ENCODE measurements at places on chromosomes 6 and 20.

DNA sequence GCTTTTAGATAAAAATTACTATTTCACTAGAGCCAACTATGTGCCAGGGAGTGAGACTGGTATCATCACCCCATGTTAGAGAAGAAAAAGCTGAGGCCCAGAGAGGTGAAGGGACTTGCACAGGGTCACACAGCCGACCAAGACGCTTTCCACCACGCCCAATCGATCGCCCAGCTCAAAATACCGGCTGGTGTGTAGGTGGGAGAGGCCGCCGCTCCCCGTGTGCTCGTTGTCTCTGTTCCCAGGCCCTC is 253 bp upstream of the SNPH start:
- no peak for DNase-seq

DNA sequence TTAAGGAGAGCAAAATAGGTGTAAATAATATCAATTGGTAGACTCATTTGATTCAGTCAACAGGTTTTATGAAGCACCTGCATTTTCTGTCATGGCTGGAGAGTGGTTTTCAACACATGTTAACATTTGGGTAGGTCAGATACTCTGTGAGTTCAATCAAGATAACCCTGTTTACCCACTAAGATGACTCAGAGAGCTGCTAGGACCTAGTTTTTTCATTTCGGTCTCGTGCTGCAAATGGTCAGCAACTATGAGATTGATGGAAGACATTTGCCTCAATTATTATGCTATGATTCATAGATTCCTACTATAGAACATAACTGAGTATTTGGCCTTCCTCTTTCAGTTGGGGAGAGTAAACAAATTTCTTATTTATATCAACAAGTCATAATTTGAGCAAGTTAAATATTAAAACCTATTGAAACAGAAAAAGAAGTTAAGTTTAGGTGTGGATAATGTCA is 391.4 kb upstream of the CITED2 start:
- no peak for DNase-seq

- no peak for DNase-seq
These were observed 641 bp downstream of the SF3B5 start for GRCh38 chr6:144094731-144095133.

DNA sequence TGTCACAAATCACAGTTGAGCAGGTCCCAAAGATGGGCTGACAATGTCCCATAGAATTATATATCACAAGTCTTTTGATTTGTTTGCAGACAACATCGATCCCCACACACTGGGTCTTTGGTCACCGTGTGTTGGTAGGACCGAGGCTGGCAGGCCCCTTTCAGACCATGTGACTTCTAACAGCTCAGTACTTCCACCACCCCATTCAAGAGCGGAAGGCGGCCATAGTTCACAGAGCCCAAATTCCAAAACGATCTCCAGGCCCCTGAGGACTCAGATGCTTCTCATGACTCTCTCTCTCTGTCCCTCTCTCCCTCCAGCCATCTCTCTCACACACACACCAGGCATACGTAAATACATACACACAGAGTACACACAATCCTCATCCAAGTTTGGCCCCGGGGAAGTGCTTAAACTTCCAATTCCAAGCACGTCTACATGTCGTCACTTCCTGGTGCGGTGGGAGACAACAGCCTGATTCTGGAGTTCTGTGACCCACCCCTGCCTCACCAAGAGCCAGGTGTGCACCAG is 155.9 kb upstream of the INSM1 start:
- DNase-seq, result peak; percentile 54

DNA sequence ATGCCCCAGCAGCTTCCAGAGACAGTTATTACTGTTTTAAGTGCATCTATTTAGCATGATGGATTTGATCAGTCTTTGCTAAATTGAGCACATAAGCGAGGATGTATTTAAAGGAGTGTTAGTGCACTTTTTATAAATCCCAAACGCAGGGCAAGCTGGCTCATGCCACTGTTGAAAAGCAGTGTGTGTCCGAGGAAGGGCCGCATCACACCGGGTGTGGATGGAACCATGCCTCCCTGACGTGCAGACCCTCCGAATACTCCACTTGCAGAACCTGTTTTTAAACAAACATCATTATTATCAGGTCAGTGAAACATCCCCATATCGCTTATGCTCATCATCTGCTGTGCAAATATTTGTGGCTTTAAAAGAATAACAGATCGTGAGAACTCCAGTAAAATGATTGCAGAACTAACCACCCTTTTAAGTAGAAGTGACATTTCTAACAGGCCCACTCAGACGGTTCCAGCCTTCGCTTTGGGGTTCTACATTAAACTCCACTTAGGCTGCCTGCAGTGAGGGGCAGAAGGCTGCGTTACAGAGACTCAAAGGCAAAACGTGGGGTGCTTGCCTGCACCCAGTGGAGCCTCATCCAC is 190.1 kb downstream of the CDH4 start:
- DNase-seq, result peak; percentile 45

GRCh38 chr20:63100174-63100925 is 93.6 kb upstream of the BHLHE23 start:
- no peak for DNase-seq

- no peak for DNase-seq
These were observed 9.0 kb downstream of the UQCC2 start for GRCh38 chr6:33702345-33702977.

- DNase-seq, result no peak
These were observed 11.8 kb downstream of the HTR1B start for GRCh38 chr6:77451466-77451865.

- no peak for DNase-seq
These were observed 35.2 kb downstream of the BMP6 start for GRCh38 chr6:7761051-7761450.

- DNase-seq, result no peak
These were observed 258.6 kb downstream of the CBLN4 start for GRCh38 chr20:55746723-55747122.

- no peak for DNase-seq
These were observed 462.5 kb downstream of the CDH26 start for GRCh38 chr20:60420676-60421229.

- DNase-seq, result no peak
These were observed 96.5 kb downstream of the PLEKHG1 start for GRCh38 chr6:150696190-150696589.

- peak; percentile 36 for DNase-seq
These were observed 147.1 kb downstream of the PRL start for GRCh38 chr6:22149501-22150367.

- DNase-seq, result no peak
These were observed 32.6 kb upstream of the NRSN1 start for GRCh38 chr6:24093381-24093780.

DNA sequence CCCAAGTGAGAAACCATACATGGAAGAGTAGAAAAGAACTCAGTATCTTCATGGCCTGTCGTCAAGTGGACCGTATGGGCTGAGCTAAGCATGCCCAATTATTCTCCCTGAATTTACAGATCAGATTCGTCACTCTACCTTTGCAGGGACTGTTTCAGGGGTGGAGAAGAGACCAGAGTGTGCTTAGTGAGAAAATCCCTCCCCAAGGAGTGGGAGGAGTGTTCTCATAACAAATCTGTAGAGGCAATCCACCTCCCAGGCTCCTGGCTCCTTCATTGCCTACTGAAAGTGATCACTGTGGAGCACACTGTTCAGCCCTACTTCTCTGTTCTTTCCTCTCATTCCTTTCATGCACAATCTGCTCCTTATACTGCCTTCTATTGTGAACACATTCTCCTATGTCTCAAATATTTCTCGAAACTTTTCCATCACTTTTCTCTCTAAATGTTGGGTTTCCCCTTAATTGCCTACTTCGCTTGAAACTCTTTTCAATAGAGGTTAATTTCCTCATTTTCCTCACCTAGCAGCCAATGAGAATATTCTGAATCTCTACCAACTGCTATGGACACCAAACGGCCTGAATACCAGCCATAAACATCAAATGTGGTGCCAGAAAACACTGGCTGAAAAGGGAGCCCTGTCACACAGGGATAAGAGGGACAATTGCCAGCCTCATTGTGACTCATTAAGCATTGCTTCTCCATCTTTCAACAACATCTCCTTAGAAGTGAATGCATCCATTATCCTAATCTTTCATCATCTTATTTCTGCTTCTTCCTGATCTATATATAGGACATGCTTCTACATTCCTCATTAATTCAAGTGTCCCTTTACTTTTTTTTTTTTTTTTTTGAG is 398.3 kb downstream of the UTRN start:
- no peak for DNase-seq

- DNase-seq, result no peak
These were observed 231.4 kb downstream of the PAX1 start for GRCh38 chr20:21936720-21937380.

Data from NCI-H1417 (cell line).